ENCODE measurements at places on chromosomes 4 and X. TPM values are rescaled to one million over a fixed set of nuclear protein-coding genes. Genes with fewer than 3 reads are reported as not detected.

DNA sequence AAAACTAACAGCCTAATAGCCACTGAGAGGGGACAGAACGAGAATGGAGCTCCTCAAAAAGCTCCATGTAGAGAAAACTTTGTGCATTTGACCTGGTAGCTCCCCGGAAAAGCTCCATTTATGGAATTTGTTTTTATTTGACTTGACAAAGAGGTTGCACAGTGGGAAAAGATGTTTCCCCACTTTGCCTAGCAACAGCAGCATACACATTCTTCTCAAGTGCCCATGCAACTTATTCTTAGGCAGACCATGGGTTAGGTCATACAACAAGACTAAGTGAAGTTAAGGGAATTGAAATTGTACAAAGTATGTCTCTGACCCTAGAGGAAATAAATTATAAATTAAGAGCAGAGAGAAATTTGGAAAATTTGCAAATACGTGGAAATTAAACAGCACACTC is 949.6 kb upstream of the PRKX start:
- DNase-seq: no peak
- no peaks in the 10 kb centered on the region for H3K27me3 ChIP-seq
- H3K36me3 ChIP-seq: no peaks in the 10 kb centered on the region

The SPRY1 gene
- total RNA-seq: 97.4 TPM

The VCX3B gene
- not detected for total RNA-seq

DNA sequence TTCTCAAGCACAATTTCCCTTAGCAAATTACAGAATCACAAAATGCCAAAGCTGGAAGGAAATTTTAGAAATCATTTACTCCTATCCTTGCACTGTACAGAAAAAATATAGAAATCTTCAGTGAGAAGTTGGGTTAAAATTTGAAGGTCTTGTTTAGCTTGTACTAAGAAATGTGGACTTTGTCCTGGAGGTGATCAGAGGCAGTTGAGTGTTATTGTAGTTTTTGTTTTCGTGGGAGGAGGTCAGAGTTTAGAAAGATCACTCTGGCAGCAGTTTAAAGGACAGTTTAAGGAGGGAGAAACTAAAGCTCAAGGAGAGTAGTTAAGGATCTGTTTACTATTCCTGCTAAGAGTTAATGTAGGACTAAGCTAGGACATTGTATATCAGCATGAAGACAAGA is 54.4 kb upstream of the CXorf51B start:
- H3K27me3 ChIP-seq: no peaks in the 10 kb centered on the region
- no peak overlapping the region for H3K27ac ChIP-seq
- no peaks in the 10 kb centered on the region for H3K4me1 ChIP-seq
- no peak for DNase-seq
- no peaks in the 10 kb centered on the region for H3K36me3 ChIP-seq

GRCh38 chr4:7626531-7626930 is 191.8 kb upstream of the PSAPL1 start:
- no peak overlapping the region for H3K4me3 ChIP-seq
- H3K4me1 ChIP-seq: no peaks in the 10 kb centered on the region
- no peak for DNase-seq

DNA sequence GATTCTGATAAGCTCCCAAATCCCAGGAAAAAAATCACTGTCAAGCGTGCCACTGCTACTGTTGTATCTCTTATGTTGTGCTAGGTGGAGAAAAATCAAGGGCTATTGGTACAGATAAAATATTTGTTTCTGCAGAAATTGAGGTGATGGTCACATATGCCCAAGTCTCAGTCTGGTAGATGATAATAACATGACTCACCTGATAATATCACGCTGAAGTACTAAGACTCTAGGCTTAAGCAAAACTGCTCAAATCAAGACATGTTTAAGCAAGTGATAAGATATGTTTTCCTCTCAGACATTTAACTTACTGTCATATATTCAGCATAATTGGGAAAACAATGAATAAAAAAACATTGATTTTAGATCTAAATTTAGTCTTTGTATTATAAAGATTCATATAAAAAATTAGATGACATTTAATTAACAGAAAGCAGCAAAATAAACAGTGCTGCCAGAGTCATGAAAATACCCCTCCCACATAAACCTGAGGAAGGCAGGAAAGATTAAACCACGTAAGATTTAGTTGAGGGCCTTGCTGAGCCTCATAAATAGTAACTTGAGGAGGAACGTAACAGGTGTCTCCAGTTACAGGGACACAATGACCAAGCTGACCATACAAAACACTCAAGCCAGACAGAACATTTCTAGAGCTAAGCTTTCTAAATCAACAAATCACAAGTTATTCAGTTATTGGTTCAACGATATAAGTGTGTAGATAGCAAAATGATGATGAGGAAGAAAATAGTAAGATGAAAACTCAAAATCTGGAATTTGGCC is 143.5 kb downstream of the CHM start:
- no peak for DNase-seq
- H3K27ac ChIP-seq: no peak overlapping the region
- H3K4me1 ChIP-seq: no peaks in the 10 kb centered on the region
- no peak overlapping the region for H3K4me3 ChIP-seq
- H3K36me3 ChIP-seq: no peaks in the 10 kb centered on the region

DNA sequence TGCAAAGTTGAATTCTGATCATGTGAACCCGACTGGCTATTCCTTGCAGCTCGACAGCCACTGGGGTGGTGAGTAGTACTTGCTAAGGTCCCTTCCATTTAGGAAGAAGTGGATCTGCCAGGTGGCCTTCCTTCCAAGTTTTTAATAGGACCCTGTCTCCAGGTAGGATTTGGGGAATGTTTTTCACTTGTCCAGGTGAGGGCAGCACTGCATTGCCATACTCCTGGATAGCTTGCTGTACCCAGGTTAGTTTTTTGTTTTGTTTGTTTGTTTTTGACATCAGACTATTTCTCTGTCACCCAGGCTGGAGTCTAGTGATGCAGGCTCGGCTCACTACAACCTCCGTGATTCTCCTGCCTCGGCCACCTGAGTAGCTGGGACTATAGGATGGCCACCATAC is 29.8 kb downstream of the SAGE1 start:
- H3K27ac ChIP-seq: no peak overlapping the region
- no peak overlapping the region for H3K4me3 ChIP-seq
- no peaks in the 10 kb centered on the region for H3K4me1 ChIP-seq
- no peaks in the 10 kb centered on the region for H3K36me3 ChIP-seq
- no peak for DNase-seq
- no peaks in the 10 kb centered on the region for H3K27me3 ChIP-seq

- H3K36me3 ChIP-seq: no peaks in the 10 kb centered on the region
- DNase-seq: no peak
Measured at GRCh38 chr4:143339497-143339896, 2.8 kb downstream of the GAB1 start.

DNA sequence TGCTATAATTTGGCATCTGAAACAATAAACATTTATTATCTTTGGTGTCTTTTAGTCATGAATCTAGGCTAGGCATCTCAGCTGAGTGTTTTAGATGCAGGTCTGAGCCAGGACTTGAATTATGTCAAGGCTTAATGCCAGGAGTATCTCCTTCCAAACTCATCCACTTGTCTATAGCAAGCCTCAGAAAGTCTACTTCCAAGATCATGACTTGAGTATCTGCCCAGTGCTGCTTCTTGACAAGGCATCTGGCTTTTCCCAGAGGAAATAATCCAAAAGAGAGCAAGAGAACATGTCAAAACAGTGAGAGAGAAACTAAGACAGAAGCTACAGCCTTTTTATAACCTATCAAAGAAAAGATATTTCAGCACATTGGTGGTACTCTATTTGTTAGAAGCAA is 1052.1 kb upstream of the PCDH10 start:
- H3K4me3 ChIP-seq: no peak overlapping the region
- H3K4me1 ChIP-seq: no peaks in the 10 kb centered on the region
- H3K36me3 ChIP-seq: no peaks in the 10 kb centered on the region
- no peak for DNase-seq

- H3K27me3 ChIP-seq: no peaks in the 10 kb centered on the region
- no peaks in the 10 kb centered on the region for H3K4me1 ChIP-seq
- no peaks in the 10 kb centered on the region for H3K36me3 ChIP-seq
- no peak overlapping the region for H3K27ac ChIP-seq
Measured at GRCh38 chr4:107319386-107319785, 283.3 kb upstream of the DKK2 start.

The CPLX1 gene
- total RNA-seq: 4.2 TPM
